Fibroblast of skin of right biceps (primary cell): ENCODE measurements at places on chromosomes 2 and 18.
A peak's percentile ranks its signal among the peaks of the same experiment; 100 is the strongest.

DNA sequence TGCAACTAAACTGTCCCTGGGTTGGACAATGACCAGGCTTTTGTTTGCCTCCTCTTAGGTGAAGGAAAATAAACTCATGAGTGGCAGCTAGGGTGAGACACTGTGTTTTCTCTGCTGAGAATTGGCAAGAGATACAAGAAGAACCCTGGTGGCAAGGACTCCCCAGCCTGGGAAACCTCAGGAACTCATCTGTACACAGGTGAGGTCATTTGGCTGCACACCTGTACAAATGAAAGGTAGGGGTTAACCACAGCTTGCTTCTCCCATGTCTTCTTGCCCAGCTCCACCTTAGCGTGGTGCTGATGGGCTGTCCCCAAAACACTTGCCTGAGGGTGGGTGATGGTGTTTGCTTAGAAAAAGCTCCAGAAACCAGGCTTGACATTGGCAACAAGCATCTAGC is 97.2 kb upstream of the FAM136A start:
- no peak for DNase-seq

DNA sequence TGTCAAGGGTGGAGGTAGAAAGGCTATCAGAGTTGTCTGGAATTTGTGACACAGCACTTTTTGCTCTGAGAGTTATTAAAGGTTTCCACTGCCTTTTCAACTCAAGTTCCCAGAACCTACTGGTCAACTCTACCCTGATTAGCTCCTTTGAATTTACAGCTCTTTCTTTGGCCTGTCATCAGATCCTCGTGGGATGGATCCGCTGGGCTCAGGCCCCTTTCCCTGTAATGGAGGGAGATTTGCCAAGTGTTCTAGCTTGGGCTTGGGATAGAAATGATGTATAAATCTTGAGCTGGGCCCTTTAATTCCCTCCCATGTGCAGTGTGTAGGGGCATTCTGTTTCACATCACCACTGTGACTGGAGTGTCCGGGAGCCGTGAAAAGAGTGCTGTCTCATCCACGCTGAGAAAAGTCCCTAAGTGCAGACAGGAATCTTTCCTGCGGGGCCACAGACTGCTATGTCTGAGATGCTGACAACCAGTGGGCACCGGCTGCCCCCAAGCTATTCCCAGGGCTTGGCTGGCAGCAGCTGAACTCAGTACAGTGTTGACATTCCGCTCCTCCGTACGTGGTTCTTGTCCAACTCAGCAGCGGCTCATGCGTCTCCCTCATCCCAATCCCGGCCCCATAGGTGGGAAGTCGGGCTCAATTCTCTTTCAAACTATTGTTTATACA is 46.9 kb upstream of the ARHGAP28 start:
- DNase-seq: no peak

- DNase-seq: peak; percentile 71
These were observed 96.4 kb upstream of the FOSL2 start for GRCh38 chr2:28296243-28296642.

DNA sequence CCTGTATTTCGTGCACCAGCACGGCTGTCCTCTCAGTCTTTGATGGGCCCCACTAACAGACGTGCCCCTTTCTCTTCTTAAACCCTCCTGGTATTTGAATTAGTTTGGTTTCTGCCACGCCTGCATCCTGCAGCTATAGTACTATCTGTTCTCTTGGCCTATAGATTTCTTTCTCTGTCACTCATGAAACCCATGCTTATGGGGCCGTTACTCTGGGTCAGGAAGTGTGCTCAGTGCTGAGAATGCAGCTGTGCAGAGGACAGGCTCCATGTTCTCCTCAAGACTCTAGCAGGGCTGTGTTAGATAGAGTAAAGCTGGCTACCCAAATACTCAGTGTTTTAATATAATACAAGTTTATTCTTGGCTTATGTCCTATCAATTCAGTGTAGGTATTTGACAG is 180.0 kb downstream of the INSIG2 start:
- DNase-seq: no peak

DNA sequence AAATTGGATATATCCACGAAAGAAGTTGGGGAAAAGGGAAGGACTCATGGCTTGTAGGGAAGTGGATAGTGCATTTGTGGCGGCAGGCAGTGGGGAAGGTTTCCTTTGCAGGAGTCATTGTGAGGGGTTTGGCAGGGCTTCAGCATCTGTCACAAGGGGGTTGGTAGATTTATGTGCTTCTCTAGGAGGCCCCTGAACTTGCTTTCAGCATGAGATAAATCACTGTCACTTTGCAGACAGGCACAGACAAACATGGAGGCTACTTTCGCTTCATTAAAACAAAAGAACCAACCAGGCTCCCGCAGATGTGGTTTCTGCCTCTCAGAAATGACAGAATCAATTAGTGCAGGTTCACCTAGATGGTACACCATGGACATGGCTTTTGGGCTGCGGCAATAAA is 340.7 kb downstream of the TGIF1 start:
- DNase-seq: peak; percentile 68

- no peak for DNase-seq
These were observed 26.8 kb downstream of the ITM2C start for GRCh38 chr2:230891509-230891908.

DNA sequence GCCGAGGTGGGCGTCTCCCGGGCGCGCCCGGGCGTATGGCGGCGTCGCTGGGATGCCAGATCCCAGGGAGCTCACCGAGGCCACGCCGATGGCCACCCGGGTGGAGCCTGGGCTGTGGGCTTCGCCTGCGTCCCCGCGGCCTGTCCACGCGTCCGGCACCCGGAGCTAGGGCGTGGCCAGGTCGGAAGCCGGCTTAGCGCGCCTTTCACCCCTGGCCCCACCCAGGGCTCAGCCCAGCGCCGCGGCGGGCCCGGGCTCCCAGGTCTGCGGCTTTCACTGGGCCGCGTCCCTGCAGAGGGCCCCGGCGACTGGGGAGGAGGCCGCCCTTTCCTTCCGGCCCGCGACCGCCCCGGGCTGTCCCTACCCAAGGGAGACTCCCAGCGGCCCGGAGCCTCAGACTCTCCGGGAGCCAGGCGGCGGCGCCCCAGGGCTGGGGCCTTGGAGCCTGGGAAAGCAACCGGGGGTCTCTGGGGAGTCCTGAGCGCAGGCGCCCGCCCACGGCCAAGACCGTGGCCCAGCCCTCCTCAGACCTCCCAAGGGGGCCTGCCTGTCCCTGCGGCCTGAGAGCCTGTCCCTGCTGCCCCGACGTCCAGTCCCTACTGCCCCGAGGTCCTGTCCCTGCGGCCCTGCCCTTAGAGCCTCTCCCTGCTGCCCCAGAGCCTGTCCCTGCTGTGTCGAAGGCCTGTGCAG is 36.3 kb upstream of the ITM2C start:
- no peak for DNase-seq

- DNase-seq: no peak
These were observed 5.1 kb upstream of the PPP1CB start for GRCh38 chr2:28746429-28747111.

DNA sequence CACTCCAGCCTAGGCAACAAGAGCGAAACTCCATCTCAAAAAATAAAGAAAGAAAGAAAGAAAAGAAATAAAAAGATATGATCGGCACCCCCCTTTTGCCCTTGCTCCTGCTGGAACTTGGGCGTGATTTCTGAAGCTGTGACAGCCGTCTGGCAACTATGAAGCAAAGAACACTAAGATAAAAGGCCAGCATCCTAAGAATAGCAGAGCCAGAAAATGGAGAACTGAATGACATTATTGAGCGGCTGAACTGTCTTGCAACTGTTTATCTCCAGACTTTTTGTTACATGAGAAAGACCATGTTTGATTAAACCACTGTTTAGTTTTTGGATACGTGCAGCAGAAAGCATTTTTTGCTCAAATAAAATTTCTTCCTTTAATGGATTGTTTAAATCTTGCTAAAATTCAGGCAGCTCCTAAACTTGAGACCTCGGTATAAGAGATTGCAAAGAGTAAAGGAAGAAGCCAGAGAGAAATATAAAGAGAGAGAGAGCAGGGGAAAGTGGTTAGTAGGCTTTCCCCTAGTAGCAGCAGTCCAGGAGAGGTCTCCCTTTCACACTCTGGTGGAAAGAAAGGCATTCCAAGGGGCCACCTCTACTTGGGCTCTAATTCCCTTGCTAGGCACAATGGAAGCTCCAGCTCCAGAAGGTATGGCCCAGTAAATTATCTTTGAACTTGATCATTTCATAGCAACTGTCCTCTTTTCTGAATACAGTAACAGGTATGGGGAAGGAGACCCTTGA is 8.2 kb upstream of the MBD2 start:
- DNase-seq: no peak

GRCh38 chr18:9057646-9058045 is 44.9 kb upstream of the NDUFV2 start:
- DNase-seq: no peak

- DNase-seq: no peak
These were observed 101.7 kb downstream of the B3GNT2 start for GRCh38 chr2:62297624-62298010.

DNA sequence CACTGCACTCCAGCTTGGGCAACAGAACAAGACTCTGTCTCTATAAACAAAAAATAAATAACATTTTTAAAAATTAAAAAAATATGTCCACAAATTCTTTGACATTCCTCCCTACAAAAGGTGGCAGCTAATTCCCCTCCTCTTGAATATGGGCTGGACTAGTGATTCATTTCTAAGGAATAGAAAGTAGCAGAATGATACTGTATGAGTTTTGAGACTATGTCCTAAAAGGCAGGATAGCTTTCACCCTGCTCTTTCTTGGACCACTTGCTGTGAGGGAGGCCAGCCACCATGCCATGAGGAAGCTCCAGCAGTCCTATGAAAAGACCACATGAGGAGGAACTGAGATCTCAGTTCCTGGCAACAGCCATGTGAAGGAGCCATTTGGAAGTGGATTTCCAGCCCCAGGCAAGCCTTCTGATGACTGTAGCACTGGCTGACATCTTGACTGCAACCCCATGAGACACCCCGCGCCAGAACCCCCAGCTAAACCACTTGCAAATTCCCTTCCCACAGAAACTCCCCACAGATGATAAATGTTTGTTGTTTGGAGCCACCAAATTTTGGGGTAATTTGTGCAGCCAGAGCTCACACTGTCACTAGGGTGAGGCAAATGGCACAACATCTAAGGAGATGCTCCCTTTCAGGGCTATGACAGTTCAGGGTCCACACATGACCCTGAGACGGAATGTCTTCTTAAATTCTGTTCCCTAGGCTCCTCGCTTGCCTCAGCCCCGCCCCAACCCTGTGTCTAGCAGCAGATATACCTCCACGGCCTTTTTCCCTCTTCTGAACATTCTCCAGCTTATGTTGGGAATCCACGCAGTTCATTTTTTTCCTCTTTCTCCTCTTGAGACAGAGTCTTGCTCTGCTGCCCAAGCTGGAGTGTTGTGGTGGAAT is 17.1 kb upstream of the ATOH8 start:
- no peak for DNase-seq

DNA sequence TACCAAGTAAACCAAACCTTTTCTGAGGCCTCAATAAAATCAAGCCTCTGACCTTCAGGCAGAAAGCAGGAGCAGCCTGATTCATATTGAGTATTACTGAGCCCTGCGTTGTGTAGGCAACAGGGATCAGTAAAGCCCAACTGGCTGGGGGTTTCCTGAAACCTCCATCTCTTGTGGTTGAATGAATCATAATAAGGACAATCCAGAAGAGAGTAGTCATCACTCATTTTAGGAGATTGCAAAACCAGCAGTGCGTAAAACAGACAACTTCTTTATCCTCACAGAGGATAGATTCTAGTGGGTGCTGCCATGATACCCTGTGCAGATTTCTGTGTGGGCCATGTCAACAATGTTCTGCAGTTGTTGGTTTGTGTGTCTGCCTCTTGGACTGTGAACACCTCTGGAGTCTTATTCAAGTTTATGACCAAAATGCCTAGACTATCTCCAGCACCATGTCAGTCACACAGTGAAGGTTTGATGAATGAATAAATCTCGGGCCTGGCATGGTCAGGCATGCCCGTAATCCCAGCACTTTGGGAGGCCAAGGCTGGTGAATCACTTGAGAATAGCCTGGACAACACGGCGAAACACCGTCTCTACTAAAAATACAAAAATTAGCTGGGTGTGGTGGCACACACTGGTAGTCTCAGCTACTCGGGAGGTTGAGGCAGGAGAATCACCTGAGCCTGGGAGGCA is 51.8 kb upstream of the RAB27B start:
- DNase-seq: peak; percentile 99

- DNase-seq: no peak
These were observed 27.2 kb upstream of the GALR1 start for GRCh38 chr18:77222464-77222863.

DNA sequence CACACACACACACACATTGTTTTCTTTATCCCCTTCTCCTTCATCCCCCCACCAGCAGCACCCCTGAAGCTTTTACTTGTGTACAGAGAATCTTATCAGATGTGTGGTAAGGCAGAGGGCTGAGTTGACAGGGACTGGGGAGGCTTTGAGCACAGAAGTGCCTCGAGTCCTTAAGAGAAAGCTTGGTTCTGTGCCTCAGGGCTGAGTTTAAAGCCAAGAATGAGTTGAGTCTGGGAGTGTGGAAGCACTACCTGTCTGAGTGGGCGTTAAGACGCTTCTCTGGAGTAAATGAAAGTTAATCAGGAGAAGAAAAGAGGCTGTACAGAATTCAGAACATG is 2.7 kb downstream of the ID2 start:
- DNase-seq: peak; percentile 60

DNA sequence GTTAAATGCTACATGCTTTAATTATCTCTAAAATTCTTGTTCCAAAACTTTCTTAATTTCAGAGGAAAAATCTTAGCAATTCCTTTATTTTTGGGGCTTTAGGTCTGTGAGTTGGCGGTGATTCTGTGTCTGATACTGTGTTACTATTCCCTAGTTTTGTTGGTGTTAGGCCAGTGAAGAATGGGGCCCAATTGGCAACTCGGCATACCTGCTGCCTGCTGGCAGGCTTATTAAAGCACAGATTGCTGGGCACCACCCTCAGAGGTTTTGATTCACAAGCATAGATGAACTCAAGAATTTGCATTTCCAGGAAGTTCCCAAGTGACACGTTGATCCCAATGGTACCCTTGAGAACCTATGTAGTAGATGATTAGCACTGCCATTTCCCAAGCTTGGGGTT is 101.6 kb downstream of the OSBPL6 start:
- DNase-seq: no peak

DNA sequence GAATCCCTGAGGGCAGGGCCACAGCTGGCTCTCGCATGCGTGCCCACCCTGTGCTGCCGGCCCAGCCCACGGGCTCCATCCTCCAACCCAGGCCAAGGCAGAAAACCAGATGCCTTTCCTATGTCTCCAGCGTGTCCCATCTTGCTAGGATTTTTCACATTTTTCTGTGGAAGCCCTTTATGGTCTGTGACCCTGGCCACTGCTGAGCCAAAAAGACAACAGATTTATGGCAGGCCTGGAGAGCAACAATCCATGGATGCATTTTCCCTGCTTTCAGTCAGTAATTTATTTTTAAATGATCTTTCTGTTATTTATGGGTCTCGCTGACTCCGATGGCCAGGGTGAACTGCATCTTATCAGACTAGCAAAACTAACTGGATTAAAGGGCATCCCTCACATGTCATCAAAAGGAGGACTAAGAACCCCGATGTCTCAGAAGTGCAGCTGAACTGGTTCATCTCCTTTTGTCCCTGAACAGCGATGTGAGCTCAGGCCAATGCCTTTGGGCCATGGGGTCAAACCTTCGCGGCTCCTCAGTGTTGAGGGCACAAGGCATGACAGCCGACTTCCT is 346.0 kb downstream of the CYRIA start:
- DNase-seq: no peak
